Activated T-helper 9 cell treated with anti-CD3 and anti-CD28 coated beads, Interleukin-2, amount 50 U/mL, for 16 hours (primary cell): ENCODE measurements at places on chromosomes 7 and 10.

DNA sequence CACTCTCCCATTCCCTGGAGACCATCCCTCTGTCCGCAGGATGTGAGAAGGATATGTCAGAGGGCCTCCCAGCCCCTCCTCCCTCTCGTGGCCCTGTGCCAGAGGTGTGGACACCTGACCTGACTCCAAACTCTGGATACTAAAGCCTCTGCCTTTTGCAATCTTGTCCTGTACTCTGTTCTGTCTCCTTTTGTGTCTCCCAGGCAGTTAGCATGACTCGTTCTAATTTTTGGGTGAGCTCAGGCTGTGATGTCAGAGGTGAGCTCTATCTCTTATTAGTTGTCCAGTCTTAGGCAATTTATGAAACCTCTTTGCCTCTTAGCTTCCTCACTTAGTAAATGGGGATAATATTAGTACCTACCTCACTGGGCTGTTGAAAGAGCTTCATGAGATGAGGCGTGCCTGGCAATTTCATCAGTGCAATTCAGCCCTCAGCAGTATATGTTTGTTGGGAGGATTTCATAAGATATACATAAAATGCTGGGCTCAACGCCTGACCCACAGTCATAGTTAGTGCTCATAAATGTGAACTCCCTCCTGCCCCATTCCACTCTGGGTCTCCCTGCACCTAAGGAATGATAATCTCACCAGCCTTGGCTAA lies 10.9 kb downstream of the MARVELD1 start:
- DNase-seq: no peak

- DNase-seq: no peak
These were observed 35.7 kb downstream of the SMNDC1 start for GRCh38 chr10:110268971-110269370.

DNA sequence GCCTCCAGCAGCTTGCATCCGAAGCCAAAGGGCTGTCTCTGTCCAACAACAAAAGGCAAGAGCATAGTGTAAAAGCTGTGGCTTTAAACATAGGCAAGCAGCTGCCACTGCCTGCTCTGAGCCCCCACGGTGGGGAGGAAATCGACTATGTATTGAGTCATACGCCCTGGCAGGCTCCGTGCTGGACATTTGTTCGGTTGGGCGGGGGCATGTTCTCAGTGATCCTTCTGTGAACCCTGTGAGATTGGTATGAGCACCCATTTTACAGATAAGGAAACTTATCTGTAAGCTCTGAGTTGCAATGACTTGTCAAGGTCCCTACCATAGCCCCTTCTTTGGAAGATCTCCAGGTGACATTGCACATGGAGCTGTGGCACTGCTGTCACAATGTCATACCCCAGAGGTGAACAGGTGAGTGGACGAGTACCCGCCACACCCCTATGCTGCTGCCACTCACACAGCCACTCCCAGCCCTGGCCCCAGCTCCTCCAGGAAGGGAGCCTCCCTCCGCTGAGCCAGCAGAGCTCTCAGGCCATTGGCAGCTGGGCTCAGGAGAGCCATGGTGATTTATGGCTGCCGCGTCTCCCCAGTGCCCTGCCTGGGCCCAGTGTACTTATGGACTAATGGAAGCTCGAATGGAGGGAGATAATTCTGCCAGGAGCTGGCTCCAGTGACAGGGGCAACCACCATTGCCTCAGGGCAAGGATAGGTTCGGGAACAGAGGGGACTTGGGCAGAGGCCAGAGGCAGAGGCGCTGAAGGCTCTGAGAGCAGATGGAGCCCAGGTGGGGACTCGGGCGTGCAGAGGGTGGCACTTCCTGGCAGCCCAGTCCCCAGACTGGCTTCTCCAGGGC lies 43.7 kb downstream of the UNC5B start:
- DNase-seq: no peak

- no peak for DNase-seq
These were observed 56.4 kb downstream of the KAT6B start for GRCh38 chr10:74882831-74883230.
